ENCODE measurements at places on chromosomes 1 and 21.
A peak's percentile ranks its signal among the peaks of the same experiment; 100 is the strongest.

DNA sequence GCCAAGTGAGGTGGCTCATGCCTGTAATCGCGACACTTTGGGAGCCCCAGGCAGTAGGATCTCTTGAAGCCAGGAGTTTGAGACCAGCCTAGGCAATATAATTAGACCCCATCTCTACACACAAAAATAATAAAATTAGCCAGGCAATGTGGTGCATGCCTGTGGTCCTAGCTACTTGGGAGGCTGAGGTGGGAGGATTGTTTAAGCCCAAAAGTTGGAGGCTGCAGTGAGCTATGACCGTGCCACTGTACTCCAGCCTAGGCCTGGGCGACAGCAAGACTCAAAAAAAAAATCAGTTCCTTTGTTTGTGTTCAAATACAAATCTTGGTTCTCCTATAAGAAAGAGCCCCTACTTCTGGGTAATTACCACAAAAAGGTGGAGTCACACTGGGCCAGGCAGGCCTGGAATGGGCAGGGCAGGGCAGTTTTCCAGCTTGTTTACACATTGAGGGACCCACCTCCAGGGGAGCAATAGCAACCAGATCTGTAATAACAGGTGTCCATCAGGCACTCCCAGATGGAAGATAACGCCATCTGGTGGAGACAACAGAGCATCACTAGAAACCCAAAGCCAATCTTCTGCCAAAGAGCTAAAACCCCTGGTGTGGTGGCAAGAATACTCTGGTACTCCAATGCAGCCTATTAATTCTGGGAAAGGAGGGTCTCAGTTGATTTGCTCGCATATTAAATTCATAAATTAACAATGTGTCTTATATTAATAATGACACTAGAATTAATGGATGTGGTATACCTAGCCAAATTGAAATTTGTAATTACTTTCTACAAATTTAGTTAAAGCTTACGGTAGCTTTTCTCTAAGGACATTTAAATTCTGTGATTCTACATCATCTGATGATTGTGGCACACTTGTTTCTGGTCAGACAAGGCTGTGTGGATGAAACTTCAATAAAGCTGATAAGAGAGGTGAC is 13.2 kb downstream of the PPP1R15B start:
- no peak for DNase-seq

- DNase-seq, result no peak
Measured at GRCh38 chr1:99784809-99785255, 18.4 kb upstream of the FRRS1 start.

DNA sequence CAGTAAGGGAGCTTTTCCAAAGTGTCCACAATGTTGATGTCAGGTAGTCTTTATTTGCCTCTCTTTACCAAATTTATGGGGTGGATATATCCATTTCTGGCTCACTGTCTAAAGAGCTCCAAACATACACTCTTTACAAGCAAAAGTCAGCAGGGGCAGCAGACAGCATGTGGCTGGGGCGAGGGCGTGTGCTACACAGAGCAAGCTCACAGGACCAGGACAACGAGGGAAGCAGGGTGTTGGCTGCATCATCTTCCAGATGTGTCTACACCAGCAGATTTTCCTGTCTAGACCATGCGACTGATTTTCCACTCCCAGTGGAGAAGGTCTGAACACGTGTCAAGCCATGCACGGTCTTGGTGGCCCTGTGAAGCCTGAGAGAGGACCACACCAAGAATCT is 123.8 kb downstream of the TRABD2B start:
- no peak for DNase-seq

- no peak for DNase-seq
Measured at GRCh38 chr1:196070940-196071339, 537.3 kb downstream of the KCNT2 start.

DNA sequence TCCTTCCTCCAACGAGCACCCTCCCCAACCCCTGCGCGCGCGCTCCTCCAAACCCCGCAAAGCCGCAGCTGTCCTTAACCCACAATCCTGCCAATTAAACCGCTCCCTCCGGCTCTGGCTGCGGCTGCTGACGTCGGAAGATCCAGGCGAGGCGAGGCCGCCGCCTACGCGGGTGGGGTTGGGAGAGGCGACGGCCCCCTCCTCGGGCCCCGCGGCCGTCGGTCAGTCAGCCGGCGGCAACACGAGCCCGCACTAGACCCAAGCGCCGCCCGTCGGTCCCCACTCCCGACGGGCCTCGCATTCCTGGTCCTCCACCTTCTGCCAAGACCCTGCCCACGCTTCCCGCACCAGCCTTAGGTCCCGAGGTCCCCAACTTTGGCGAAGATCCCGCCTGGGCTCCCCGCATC is 75.4 kb downstream of the VWA5B1 start:
- no peak for DNase-seq

GRCh38 chr1:152459596-152460528 is 45.8 kb upstream of the CRNN start:
- no peak for DNase-seq

GRCh38 chr1:110548381-110548780 is 29.4 kb upstream of the KCNA10 start:
- DNase-seq, result peak; percentile 28

DNA sequence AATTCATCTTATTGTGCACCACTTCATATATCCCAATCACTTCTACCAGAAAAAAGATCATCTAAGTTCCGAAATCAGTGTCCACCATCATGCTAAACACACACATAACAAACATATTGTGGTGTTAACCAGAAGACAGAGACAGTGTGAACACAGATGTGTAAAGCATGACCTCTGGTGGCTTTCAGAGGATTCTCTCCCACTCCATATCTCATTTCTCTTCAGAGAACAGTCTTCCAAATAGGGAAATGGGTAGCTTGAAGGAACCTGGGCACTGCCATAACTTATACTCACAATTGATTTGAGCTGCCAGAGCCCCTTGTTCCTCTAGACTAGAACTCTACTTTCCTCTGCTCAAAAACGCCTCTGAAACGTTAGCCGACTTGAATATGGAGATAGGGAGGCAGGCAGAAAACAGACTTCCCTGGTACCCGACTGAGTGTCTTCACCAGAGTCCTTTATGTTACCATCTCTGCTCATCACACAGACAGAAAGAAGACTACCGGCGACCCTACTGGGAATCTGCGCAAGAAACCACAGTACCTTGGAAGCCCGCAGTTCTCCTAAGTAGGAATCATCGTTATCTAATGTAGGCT is 1.8 kb upstream of the ELAPOR1 start:
- no peak for DNase-seq

DNA sequence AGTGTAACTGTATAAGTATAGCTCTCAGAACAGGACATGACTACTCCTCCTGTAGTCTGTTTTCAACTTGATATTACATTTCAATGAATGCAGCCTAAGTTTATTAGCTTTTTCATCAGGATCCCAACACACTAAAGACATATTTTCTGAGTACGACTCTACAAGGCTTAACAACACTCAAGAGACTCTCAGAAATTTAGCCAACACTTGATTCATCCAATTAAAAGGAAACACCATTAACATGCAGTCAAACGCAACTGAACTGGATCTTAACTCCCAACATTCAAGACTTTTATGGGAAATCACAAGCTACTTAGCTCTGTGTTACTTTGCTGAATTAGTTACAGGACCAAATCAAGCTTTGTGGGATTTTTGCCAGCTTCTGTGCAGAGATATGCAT is 65.2 kb upstream of the SGIP1 start:
- no peak for DNase-seq

- no peak for DNase-seq
Measured at GRCh38 chr1:88150330-88150729, 533.7 kb upstream of the PKN2 start.

DNA sequence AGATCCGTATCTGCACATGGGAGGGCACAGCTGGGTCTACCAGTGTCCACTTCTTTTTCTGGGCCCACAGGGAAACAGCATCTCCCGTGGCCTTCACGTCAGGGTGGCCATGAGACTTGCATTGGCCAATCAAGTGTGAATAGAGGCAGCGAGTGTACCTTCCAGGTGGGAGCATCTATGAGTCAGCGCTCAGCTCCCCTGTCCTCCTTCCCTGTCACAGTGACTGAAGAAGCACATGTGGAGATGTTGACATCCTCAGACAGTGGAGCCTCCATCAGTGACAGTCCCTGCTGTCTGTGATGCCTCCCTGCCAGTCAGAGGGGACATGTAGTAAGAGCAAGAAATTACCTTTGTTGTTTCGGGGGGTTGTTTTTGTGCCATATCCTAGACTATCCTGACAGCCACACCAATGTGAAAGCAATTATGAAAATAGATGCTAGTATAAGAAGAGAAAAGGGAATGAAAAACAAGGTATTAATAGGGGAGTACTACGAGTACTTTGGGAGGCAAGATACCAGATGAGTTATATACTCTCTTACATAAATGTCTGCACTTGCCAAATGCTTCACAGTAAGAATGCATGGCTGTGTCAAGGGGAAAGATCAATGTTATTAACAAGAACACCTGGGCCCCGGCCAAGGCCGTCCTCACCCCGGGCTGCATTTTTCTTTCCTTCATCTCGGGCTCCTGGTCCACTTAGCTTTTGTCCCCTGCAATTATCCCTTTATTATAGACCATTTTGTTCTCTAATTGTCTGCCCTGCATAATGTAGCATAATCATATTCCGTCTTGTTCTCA is 86.0 kb downstream of the MATN1 start:
- no peak for DNase-seq

GRCh38 chr1:159008744-159009188 is 941 bp upstream of the IFI16 start:
- no peak for DNase-seq

DNA sequence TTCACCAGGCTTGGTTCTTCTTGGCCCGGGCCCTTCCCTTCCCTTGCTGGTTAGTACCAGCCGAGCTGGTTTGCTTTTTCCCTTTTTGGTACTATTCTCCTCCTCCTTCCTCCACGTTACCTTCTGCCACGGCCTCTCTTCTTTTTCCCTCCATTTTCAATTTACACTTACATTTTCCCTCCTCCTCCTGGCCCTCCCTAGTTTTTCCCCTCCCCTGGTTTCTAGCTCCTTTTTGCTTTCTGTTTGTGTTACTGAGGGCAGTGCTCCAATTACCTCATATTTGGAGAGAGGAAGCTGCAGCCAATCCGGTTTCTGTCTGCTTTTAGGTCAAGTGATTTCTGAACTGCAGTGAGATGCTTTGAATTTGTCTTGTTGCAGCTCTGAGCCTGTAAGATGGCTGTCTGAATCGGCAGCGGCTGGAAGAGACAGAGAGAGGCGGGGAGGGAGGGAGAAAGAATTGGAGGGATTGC is 63.7 kb downstream of the MACF1 start:
- DNase-seq, result peak; percentile 91

DNA sequence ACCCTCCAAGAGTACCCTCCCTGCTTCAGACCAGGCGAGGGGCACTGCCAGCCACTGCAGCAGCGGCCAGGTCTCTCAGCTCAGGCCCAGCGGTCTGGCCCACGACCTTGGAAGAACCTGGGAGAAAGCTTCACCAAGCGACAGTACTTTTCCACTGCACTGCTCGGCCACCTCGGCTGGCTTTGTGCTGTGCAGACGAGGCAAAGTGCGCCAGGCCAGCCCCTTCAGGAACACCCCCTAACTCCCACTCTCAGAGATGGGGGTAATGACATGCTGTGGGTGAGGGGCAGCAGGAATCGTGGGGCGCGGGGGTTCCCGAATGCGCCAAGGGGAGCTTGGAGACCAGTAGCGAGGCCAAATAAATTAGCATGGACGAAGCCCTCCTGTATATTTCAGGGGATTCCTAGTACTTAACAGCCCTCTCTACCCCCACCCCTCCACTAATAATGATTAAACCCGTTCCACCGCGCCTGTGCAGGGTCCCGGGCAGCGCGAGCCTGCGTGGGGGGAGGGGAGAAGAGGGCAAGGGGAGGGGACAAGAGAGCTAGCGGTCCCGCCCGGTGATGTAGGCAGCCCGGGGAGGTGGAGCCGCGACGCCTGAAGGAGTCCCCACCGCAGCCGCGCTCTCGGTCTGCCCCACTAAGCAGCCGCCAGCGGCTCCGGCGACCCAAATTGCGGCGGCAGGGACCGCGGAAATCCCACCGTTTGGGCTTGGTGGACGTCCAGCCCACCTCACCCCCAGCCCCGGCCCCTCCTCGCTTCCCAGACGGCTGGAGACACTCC is at the start of gene FAM43B:
TSS of gene FAM43B (plus strand) at position 629 of the 783 bp plus-strand sequence. CDS start 401 bp downstream, outside the sequence.
- DNase-seq, result no peak

DNA sequence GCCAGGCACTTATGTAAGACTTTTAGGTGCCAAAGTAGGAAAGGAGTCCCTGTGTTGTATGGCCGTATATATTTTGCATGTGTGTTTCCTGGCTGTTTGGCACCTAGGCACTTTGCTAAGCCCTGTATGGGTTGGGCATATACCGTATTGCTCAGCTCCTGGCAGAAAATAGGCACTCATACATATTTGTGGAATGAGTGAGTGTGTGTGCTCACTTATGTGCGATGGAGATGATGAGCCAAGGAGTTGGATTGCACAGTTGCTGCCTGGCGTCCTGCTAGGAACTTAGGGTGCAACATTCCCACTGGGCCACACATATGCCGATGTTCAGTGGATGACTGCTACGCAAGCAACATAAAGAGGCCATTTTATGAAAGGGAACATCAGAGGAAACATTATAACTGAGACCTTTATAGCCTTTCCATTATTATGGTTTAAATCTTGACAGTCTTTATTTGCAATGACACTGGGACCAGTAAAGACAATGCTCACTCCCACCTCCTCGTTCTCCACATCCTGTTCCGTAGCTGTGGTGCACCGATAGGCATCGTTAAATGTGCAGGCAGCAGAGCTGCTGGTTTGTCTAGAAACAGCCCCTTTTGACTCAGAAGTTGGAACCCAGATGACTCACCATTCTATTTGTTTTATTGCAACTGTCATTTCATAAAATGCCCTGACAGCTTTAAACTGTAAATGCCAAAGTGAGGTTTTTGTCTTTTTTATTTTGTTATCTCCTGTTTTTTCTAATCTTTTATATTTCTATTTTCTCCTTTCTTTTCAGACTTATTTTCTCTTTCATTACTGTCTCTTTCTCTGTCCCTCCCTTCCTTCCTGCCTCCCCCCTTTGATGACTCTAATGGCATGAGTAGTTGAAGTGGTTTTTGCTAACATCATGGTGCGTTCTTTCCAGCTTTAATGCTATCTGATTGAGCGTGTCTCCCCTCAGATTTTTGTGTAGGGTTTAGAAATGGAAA is 36.1 kb downstream of the PEX14 start:
- no peak for DNase-seq

Data from cerebellar nuclear complex (tissue), 1 donor.